ENCODE measurements at places on chromosomes 4 and X.

DNA sequence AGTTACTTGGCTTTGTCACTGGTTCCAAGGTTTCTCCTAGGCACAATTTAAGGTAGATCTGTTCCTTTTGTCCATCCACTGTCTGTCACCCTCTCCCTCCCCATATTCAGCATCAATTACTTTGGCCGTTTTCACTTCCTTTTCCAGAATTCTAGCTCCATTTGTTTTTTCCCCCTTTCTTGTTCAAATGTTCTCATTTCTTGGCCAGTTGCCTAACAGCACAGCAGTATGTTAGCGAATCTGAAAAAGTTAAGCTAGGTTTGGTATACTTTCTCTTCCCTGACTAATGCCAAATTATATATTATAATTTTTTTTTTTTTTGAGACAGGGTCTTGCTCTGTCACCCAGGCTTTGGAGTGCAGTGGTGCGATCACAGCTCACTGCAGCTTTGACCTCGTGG lies 409.1 kb upstream of the TEX13C start:
- no peak for DNase-seq

DNA sequence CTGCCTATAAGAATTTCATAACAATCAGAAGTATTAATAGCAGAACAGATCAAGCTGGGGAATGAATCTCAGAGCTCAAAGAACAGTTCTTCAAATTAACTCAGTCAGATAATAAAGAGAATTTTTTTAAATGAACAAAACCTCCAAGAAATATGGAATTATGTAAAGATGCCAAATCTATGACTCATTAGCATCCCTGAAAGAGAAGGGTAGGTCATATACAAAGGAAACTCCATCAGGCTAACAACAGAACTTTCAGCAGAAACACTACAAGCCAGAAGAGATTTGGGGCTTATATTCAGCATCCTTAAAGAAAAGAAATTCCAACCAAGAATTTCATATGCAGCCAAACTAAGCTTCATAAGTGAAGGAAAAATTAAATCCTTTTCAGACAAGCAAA lies 28.6 kb downstream of the CBR4 start:
- DNase-seq: no peak

DNA sequence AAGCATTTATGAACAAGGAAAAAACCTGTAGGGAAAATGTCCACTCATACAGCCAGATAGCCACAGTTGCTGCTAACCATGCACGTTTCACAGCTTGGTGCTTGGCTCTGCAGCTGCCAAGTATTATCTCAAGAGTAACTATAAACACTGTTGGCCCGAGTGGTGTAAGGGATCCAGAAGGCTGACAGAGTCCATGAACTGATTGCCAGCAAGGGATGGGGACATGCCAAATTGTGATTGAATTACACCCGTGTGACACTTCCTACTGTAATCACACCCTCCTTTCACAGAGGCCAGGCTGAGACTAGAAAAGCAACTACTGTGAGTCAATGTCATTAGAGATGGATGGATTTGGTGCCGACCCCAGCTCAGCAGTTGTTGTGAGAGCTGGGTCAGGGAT lies 223.9 kb upstream of the ANKRD50 start:
- no peak for DNase-seq

DNA sequence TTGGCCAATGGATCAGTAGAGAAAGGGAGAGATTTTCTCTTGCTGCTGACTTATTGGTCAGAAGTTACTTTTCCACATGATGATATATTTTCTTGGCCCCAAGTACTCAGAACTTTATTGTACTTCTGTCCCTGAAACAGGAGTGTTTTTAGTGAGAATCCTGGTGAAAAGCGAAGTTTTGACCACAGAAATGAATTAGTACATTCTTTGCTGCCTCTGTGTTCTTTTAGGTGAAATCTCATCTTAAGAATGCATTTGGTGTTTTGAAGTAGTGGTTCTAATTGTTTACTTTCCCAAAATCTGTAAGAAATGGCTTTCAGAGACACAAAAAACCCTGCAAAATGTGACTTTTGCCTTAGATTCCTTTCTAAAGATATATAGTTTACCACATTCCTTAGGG lies 240.4 kb downstream of the FRMPD4 start:
- DNase-seq: no peak

GRCh38 chr4:86556791-86557415 lies 37.2 kb upstream of the PTPN13 start:
- DNase-seq: peak; percentile 46

DNA sequence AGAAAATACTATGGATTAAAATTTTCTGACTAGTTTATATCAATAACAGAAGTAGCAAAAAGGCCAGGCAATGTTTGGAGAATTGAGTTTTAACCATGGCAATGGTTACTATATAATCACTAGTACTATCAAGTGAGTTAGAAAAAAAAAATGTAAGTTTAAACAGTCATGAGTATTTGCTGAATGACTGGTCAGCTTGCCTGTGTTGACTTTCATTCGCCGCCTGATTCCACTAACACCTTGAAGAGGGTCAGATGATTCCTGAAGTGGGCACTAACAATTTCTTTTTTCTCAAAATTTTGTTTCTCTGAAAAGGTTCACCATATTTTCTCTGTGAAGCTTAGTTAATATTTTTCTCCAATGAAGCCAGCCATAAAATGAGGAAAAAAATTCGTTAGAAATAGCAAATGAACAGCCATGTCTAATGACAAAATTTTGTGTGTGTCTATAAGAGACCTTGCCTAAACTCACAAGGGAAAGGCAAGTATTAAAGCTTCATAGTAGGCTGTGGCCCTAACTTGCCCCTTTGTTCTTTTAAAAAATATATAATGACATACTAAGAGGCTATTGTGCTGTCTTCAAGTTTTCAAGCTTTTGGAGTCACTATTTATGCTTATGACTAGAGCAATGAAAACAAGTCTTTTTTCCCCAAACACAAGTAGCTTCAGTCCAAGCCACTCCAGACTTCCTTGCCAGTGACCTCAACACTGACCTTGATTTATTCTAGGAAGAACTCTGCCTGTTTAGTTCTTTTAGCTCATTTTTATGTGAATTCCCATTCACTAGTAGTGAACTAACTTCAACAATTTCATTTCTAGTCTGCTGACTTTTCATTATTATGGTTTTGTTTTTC lies 18.4 kb upstream of the FHDC1 start:
- DNase-seq: no peak

- DNase-seq: no peak
Measured at GRCh38 chrX:84611843-84612636, 109.8 kb upstream of the HDX start.

GRCh38 chr4:17027495-17027894 lies 129.1 kb upstream of the LDB2 start:
- no peak for DNase-seq

GRCh38 chrX:10159145-10159468 lies 2.3 kb downstream of the CLCN4 start:
- DNase-seq: no peak
